Activated CD4-positive, alpha-beta T cell treated with anti-CD3 and anti-CD28 coated beads for 36 hours (primary cell): ENCODE measurements at places on chromosomes 6 and 20. TPM values are rescaled to one million over a fixed set of nuclear protein-coding genes. Genes with fewer than 3 reads are reported as not detected.
A peak's percentile ranks its signal among the peaks of the same experiment; 100 is the strongest.

TAPBP gene
- total RNA-seq: 164 TPM

HTR1B gene
- total RNA-seq: not detected

HEBP2 gene
- total RNA-seq: 4.0 TPM

KCTD20 gene
- 46.5 TPM for total RNA-seq

ELOVL2 gene
- not detected for total RNA-seq

NMBR gene
- not detected for total RNA-seq

RNF144B gene
- total RNA-seq: 3.9 TPM

PFDN4 gene
- total RNA-seq: 60.5 TPM

GSTA1 gene
- not detected for total RNA-seq

OPRM1 gene
- total RNA-seq: not detected

CDH22 gene
- total RNA-seq: not detected

RIPPLY2 gene
- total RNA-seq: not detected

ULBP1 gene
- total RNA-seq: 2.7 TPM

DNA sequence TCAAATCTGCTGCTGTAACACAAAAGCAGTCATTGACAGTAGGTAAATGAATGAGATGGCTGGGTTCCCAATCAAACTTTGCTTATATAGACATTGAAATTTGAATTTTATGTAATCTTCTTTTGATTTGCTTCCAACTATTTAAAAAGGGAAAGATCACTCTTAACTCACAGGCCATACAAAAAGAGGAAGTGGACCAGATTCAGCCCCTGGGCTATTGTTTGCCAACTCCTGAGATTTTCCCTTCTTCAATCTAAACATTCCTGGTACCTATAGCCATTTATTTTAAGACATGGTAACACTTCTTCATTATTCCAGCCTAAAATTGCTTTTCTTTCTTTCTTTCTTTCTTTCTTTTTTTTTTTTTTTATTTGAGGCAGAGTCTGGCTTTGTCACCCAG, 260.6 kb downstream of the TFAP2A start:
- no peaks in the 10 kb centered on the region for H3K4me1 ChIP-seq
- H3K36me3 ChIP-seq: no peaks in the 10 kb centered on the region
- DNase-seq: no peak
- peaks cover 2% of the 10 kb centered on the region for H3K27me3 ChIP-seq
- H3K4me3 ChIP-seq: no peak overlapping the region

DNA sequence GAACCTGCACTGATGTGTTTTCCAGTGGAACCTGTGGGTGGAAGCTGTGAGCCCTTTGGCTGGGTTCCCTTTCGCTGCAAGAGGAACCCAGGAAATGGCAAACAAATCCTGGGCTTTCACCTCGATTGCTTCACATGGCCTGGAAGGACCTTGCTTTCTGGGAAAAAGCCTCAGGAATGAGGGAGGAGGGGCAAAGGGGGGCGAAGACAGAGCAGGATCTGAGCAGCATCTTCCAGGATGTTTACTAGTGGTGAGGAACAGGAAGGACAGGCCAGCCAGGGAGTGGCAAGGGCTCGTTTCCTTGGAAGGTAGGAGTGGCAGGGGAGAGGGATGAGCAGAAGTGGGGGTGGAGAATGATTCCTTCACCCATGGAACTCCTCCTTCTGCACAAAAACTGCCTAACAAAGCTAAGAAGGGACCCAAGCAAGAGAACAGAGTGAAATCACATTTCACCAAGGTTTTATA, 5.9 kb downstream of the SLC2A10 start:
- peaks cover 1% of the 10 kb centered on the region for H3K4me1 ChIP-seq
- no peak overlapping the region for H3K4me3 ChIP-seq
- no peak for DNase-seq
- H3K27me3 ChIP-seq: peaks cover 36% of the 10 kb centered on the region

DNA sequence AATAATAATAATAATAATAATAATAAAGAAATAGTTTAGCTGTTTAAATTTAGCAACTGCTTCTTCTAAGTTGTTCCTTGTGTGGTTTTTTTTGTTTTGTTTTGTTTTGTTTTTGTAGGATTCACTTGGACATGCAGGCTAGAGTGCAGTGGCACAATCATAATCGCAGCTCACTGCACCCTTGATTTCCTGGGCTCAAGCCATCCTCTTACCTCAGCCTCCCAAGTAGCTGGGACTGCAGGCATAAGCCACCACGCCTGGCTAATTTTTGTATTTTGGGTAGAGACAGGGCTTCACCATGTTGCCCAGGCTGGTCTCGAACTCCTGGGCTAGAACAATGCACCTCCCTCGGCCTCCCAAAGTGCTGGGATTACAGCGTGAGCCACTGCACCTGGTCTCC, 15.3 kb upstream of the EYA2 start:
- no peak overlapping the region for H3K27ac ChIP-seq
- H3K27me3 ChIP-seq: peaks cover 15% of the 10 kb centered on the region
- DNase-seq: no peak

GRCh38 chr20:11230999-11231398, 557.2 kb upstream of the JAG1 start:
- H3K36me3 ChIP-seq: no peaks in the 10 kb centered on the region
- no peaks in the 10 kb centered on the region for H3K4me1 ChIP-seq
- no peak overlapping the region for H3K27ac ChIP-seq
- H3K4me3 ChIP-seq: no peak overlapping the region
- no peaks in the 10 kb centered on the region for H3K27me3 ChIP-seq
- no peak for DNase-seq

- no peak overlapping the region for H3K4me3 ChIP-seq
- no peak for DNase-seq
- H3K27ac ChIP-seq: no peak overlapping the region
- H3K36me3 ChIP-seq: peaks cover 22% of the 10 kb centered on the region
Measured at GRCh38 chr6:20610636-20611370, 76.5 kb downstream of the CDKAL1 start.

- H3K27ac ChIP-seq: no peak overlapping the region
- no peak for DNase-seq
- peaks cover 18% of the 10 kb centered on the region for H3K4me1 ChIP-seq
- no peak overlapping the region for H3K4me3 ChIP-seq
Measured at GRCh38 chr20:63785691-63786131, 45.4 kb downstream of the ZBTB46 start.

GRCh38 chr6:45187836-45188235, 140.3 kb upstream of the RUNX2 start:
- peak overlapping the region; percentile 9 for H3K27ac ChIP-seq
- DNase-seq: peak; percentile 36
- peaks cover 38% of the 10 kb centered on the region for H3K4me1 ChIP-seq
- peaks cover 2% of the 10 kb centered on the region for H3K36me3 ChIP-seq

DNA sequence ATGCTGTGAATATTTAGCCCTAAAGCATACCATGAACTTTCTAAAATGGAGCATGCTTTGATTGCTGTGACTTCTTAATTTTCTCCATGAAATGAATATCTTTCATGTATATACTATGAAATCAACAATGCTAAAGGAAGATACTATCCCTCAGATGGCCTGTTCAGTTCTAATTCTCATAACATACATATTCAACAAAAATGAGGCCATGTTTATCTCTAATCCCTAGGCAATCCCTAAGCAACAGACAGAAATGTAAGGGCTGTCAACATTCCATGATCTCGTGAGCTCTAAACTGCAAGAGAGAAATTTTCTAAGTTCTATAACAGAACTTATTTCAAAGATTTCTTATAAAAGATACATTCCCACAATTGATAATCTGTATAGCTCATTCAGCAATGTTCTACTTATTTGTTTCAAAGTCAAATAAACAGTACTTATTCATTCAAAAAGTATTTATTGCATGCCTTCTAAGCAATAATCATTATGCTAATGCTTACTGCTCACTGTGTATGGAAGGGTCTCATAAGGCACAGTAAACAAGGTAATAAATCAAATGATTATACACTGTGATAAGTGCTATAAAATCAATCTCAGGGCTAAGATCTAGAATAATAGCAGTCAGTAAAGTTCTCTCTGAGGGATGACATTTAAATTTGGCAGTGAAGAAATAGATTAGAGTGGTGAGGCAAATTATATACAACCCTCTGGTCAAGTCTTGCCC, 492.9 kb downstream of the PHF3 start:
- no peaks in the 10 kb centered on the region for H3K4me1 ChIP-seq
- no peak overlapping the region for H3K27ac ChIP-seq
- no peaks in the 10 kb centered on the region for H3K36me3 ChIP-seq
- DNase-seq: no peak
- no peaks in the 10 kb centered on the region for H3K27me3 ChIP-seq

DNA sequence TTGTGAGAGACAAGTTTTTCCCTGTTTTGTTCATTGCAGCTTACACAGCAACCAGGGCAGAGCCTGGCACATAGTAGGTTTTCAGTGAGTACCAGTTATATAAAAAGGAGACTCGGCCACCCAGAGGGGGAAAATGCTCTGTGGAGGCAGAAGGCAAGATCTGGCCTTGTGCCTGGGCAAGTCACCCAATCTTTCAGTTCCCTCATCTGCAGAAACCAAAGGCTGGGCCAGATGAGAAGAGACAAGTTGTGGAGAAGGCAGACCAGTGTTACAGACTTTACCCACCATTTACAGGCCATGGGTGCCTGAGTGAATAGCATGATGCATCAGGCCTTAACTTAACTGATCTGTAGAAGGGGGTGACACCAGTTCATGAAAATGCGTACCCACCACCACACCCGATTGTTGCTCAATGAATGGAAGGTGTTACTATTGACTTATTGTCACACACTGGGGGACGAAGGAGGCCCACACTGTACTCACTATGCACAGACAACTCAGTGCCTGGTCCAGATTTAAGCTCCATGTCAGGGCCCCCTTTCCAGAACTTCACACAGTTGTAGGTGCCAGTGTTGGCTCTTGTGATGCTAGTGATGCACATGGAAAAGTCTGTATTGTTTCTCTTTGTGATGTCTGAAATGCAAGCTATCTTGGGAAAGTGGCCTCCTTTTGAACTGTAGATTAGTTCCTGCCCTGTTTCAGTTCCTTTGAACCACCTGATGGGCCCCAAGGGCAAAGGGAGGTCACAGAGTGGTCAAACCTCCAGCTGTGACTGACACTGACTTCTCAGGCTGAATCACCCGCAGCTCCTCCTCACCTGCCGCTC, 64.3 kb upstream of the SIRPG start:
- H3K36me3 ChIP-seq: peaks cover 2% of the 10 kb centered on the region
- H3K4me1 ChIP-seq: peaks cover 4% of the 10 kb centered on the region
- no peak overlapping the region for H3K27ac ChIP-seq

- H3K27ac ChIP-seq: peak overlapping the region; percentile 35
- H3K4me3 ChIP-seq: no peak overlapping the region
- H3K27me3 ChIP-seq: no peaks in the 10 kb centered on the region
Measured at GRCh38 chr6:20630617-20631548, 96.6 kb downstream of the CDKAL1 start.

GRCh38 chr6:49646942-49647341, 10.3 kb upstream of the RHAG start:
- no peaks in the 10 kb centered on the region for H3K27me3 ChIP-seq
- H3K4me1 ChIP-seq: no peaks in the 10 kb centered on the region
- no peak overlapping the region for H3K4me3 ChIP-seq
- H3K27ac ChIP-seq: no peak overlapping the region
- H3K36me3 ChIP-seq: no peaks in the 10 kb centered on the region

- H3K4me3 ChIP-seq: no peak overlapping the region
- H3K27ac ChIP-seq: no peak overlapping the region
- DNase-seq: no peak
- no peaks in the 10 kb centered on the region for H3K27me3 ChIP-seq
- H3K36me3 ChIP-seq: no peaks in the 10 kb centered on the region
Measured at GRCh38 chr6:134477991-134478635, 160.2 kb upstream of the SGK1 start.

DNA sequence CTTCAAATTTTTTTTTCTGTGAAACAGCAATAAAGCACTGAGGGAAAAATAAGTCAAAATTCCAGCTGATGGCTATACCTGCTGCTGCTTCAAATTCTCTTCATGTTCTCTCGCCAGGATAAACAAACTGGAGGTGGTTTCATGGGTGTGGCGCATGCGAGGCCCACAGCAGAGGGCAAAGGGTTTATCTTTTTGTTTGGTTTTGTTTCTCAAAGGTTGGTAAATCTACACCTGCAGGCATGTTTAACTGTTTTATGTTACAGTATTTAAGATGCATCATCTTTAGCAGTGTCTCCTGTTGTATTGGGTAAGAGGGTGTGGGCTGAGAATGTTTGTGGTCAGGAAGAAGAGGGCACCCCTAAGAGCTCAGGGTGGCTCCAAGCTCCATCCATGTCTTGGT, 342.2 kb downstream of the CDH26 start:
- no peaks in the 10 kb centered on the region for H3K36me3 ChIP-seq
- H3K4me3 ChIP-seq: no peak overlapping the region
- no peaks in the 10 kb centered on the region for H3K27me3 ChIP-seq
- no peaks in the 10 kb centered on the region for H3K4me1 ChIP-seq
- H3K27ac ChIP-seq: no peak overlapping the region

GRCh38 chr6:121771937-121772720, 336.7 kb downstream of the GJA1 start:
- H3K36me3 ChIP-seq: no peaks in the 10 kb centered on the region
- peaks cover 14% of the 10 kb centered on the region for H3K4me1 ChIP-seq
- H3K27ac ChIP-seq: no peak overlapping the region
- no peak overlapping the region for H3K4me3 ChIP-seq

- H3K4me1 ChIP-seq: no peaks in the 10 kb centered on the region
- H3K4me3 ChIP-seq: no peak overlapping the region
- no peak for DNase-seq
- no peaks in the 10 kb centered on the region for H3K36me3 ChIP-seq
Measured at GRCh38 chr6:29491574-29491973, 3.8 kb upstream of the MAS1L start.

- no peaks in the 10 kb centered on the region for H3K27me3 ChIP-seq
- H3K36me3 ChIP-seq: no peaks in the 10 kb centered on the region
- H3K4me1 ChIP-seq: peaks cover 13% of the 10 kb centered on the region
- no peak for DNase-seq
Measured at GRCh38 chr6:146775220-146775619, 176.4 kb downstream of the ADGB start.

DNA sequence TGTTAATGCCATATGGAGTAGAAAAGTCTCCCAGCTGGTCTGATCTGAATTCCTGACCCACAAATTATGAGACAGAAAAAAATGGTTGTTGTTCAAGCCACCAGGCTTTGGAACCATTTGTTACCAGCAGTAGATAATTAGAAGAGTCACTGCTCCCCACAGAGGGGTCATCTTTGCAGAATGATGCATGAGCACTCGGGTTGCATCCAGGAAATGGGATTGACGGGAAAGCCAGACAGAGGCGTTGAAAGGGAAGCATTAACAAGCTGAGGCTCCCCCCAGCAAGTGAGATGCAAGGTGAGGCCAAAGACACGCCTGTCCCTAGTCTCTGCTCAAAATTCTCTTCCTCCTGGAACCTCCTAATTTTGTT, 182.5 kb downstream of the SYNDIG1 start:
- H3K27me3 ChIP-seq: no peaks in the 10 kb centered on the region
- H3K27ac ChIP-seq: no peak overlapping the region
- no peak overlapping the region for H3K4me3 ChIP-seq

- H3K4me1 ChIP-seq: peaks cover 20% of the 10 kb centered on the region
- H3K36me3 ChIP-seq: no peaks in the 10 kb centered on the region
- no peak overlapping the region for H3K27ac ChIP-seq
Measured at GRCh38 chr6:148526145-148526544, 183.5 kb downstream of the SASH1 start.
